ENCODE measurements at places on chromosomes 7 and 10.

GRCh38 chr7:55641273-55641691 is 69.0 kb upstream of the VOPP1 start:
- DNase-seq = no peak

- DNase-seq = no peak
Observed at GRCh38 chr7:29350351-29350750, 155.8 kb downstream of the CHN2 start.

DNA sequence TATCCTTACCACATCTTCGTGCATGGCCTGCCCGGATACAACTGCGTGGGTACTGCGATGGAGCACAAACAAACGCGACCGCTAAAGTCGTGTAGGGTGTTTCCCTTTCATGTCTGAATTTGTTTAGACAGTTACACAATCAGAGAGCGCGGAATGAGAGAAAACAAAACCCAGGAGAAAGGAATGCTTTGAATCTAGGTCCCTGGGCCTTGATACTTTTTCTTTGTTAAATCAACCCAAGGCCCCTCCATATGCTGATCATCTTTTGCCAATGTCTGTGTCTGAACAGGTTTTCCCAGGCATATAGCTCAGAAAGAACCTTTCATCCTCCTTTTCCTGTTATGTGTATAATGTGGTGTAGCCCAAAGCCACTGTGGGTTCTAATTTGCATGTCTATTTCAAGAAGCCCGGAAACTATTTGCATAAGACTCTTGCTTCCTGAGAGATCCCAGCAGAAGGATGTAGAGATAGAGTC is 145.8 kb downstream of the FRMD4A start:
- no peak for DNase-seq

DNA sequence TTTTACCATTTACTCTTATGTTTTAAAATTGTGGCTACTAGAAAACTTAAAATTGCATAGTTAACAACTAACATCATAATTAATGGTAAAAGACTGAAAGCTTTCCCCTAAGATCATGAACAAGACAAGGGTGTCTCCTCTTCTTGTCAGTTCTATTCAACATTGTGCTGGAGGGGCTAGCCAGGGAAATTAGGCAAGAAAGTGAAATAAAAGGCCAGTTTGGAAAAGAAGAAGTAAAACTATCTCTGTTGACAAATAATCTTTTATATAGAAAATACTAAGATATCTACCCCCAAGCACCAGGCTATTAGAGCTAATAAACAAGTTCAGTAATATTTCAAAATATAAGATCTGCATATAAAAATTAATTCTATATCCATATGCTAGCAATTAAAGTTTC is 46.9 kb upstream of the MXI1 start:
- DNase-seq = no peak

- no peak for DNase-seq
Observed at GRCh38 chr10:133045556-133046389, 42.0 kb upstream of the ADGRA1 start.

DNA sequence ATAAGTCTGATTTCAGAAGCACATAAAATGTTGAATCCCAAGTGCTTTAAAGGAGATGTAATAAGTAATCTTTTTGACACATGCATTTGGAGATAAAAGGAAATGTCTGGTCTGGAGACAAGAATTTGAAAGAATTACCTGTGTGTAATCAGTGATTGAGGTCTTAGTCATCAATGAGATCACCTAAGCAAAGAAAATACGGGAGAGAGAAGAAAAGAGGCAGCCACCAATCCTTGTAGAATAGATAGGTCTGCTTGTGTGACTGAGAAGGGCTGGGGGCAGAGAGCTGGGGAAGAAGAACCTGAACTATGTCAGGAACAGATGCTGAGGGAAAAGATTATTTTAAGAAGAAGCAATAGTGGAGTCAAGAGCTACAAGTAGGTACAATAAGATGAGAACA is 49.3 kb upstream of the ITPRID1 start:
- no peak for DNase-seq

DNA sequence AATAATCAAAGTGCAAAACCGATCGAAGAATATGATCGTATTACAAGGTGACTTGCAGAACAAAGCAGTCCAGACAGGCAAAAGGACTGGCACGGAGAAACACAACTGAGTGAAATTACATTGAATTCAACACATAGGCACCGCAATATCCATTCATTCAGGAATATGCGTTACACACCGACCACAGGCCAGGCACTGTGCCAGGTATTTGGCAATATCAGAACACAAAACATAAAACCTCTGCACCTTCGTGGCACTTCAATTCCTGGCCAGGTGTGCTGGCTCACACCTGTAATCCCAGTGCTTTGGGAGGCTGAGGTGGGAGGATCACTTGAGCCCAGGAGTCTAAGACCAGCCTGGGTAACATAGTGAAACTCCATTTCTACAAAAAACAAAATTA is 187.9 kb downstream of the DIP2C start:
- no peak for DNase-seq

GRCh38 chr7:15848362-15848761 is 161.9 kb upstream of the MEOX2 start:
- DNase-seq = no peak

GRCh38 chr10:3554121-3554522 is 230.9 kb downstream of the KLF6 start:
- no peak for DNase-seq

DNA sequence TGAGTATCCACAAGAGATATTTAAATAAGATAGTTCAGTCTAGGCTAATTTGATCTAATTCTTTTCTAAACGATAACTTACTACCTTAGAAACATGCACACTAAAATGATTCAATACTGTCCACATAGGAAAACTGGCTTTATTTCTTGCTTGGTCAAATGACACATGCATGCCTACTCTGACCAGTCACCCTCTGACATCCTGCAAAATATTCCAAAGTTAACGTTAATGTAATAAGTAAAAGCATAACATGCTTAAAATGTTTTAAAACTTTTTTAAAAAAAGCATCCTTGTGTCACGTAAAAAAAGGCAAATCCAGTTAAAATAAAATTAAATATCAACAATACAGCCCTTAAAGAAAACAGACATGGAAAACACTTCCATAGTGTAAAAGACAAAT is 70.2 kb downstream of the UBE2H start:
- DNase-seq = no peak
